Mammary epithelial cell (primary cell): ENCODE measurements at places on chromosomes 13 and 19.

DNA sequence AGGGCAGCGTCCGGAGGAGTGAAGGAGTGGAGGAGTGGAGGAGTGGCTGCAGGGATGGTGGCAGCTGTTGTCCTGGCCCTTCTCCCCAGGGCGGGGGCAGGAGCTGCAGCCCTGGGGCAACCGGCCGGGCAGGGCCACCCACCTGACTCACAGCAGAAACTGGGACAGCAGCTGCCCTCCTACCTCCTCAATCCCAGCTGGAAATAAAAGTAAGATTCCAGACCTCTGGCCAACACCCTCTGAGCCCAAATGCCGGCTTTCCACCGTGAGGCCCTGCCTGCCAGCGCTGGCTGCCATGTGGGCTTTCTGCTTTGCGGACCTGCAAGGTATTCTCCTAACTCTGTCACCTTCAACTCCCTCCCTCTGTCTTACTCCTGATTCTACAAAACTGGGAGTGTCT is 3.3 kb upstream of the CLPP start:
- DNase-seq, result peak; percentile 43

DNA sequence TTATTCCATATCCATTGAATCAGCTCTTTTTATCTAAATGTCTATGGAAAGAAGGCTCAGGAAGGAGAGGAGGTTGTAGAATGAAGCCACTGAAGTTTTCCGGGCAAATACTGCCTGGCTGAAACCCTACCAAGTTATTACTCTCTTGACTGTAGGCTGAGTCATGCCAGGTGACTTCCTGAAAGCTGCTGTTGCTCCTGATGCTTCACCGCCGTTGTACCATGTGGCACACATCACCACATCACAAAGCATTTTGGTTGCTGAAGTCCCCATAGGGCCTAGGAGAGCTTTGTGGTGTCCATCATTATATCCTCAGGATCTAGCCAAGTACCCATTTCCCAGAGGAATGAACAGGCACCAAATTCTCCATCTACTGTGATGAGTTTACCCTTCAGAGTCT is 11.1 kb upstream of the TDRD12 start:
- no peak for DNase-seq

DNA sequence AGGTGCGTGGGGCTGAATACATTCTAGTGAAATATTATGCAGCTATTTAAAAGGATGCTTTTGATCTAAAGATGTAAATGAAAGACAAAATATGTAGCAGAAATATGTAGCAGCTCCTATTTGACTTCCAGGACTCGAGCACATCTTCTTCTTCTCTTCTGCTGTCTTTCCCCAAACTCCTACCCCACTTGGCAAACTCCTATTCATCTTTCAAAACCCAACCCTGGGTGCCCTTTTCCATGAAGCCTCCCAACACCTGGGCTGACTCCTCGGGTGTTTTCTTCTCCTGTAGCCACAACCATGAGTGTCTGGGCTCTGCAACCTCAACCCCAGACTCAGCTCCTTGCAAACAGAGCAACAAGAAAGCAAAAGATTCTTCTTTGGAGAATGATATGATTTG is 11.1 kb downstream of the ACER1 start:
- DNase-seq, result no peak

DNA sequence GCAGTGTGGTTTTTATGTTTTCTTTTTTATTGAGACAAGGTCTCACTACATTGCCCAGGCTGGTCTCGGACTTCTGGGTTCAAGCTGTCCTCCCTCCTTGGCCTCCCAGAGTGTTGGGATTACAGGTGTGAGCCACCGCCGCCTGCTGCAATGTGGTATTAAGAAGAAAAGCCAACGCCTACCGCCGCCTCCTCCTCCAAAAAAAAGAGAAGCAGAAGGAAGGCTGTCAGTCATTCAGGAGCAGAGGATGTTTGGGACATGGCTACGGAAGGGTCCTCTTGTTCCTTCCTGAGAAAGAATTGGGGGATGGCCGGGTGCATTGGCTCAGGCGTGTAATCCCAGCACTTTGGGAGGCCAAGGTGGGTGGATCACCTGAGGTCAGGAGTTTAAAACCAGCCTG is 1.2 kb downstream of the PPP1R37 start:
- DNase-seq, result no peak

- DNase-seq, result peak; percentile 78
Measured at GRCh38 chr13:110415669-110416068, 108.6 kb downstream of the COL4A2 start.

GRCh38 chr19:13744174-13744573 is 20.1 kb upstream of the MRI1 start:
- no peak for DNase-seq

DNA sequence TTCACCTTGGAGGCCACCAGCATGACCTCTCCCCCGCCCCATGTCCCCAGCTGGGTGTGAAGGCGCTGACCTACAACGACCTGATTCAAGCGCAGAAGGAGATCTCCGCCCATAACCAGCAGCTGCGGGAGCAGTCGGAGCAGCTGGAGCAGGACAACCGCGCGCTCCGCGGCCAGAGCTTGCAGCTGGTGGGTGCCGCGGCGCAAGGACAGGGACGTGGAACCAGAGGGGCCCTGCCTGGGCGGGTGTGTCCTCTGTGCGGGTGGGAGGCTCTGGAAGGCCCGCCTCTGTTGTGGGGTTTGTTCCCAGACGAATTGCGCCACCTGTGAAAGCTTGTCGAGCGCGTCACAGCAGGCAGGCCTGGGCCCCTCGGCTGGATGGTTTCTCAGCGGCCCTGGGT is 22.3 kb downstream of the PLEKHJ1 start:
- DNase-seq, result no peak

DNA sequence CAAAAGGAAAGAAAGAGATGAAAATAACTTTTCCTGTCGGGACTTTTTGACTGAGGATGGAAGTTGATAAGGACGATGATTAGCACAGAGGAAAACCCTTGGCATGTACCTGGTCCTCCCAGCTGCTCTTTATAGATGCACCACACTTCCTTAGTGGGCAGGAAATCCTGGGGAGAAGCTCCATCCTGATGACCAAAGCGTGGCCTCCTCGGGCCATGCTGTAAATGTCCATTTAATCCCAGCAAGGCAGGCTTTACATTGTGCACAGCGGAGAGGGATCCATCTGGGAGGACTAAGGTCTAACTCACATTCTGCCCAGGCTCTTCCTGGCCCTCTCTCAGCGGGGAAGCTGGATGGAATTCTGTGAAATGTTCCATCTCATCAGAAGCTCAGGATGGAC is 113.5 kb downstream of the COL4A2 start:
- DNase-seq, result no peak

- DNase-seq, result peak; percentile 35
Measured at GRCh38 chr13:109790942-109791605, 4.7 kb upstream of the IRS2 start.

GRCh38 chr19:42185277-42185676 is 32.2 kb downstream of the DEDD2 start:
- no peak for DNase-seq

GRCh38 chr13:98921786-98922185 is 56.1 kb downstream of the DOCK9 start:
- no peak for DNase-seq

GRCh38 chr13:37014609-37015008 is 14.0 kb downstream of the EXOSC8 start:
- DNase-seq, result no peak

DNA sequence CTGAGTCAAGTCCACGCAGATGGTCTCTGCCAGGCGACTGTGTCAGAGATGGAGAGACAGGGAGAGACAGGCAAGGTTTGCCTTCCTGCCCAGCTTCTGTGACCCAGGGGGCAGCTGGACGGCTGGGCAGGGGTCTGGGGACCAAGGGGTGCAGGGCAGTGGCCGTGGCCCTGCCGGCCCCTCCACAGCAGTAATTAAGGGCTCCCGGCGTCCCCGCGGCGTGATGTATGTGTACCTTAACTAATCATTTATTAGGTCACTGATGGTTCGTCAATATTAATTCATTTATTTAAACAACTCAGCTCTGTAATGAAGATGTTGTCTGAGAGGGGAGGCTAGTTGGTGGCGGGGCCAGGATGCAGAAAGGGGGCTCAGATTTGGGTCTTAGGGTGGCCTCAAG is 28.6 kb upstream of the TCF3 start:
- DNase-seq, result no peak

- peak; percentile 18 for DNase-seq
Measured at GRCh38 chr13:28820099-28821051, at the start of gene MTUS2. MTUS2 (plus strand) TSS chr13:28820339.

DNA sequence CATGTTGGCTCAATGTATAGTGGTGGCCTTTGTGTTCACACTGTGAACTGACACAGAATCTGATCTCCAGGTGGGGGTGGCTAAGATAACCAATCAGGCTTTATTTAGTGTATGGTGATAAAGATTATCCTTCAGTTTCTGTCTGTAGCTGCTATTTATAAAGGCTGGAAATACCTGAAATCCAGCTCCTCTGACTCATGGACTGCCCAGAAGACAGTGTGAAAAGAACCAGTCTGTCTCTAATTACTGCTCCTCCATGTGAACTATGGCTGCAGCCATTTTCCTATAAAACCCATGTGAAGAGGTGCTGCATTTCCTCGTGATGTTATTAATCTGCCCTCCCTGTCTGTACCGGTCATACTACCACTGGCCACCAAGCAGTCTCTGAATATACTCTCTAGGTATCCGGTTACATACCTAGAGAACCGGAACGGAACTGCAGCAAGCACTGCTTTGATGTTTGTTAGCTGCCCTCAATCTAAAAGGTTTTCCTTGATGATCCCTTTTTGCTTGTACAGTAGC is 238.0 kb downstream of the LHFPL6 start:
- peak; percentile 76 for DNase-seq

GRCh38 chr13:66974889-66975288 is 255.2 kb downstream of the PCDH9 start:
- DNase-seq, result no peak
